ENCODE measurements at places on chromosomes 13 and 19.

- no peak for DNase-seq
Measured at GRCh38 chr19:40995355-40995754, 4.3 kb downstream of the CYP2B6 start.

GRCh38 chr19:29665826-29666577, 741 bp downstream of the PLEKHF1 start:
- DNase-seq, result no peak

GRCh38 chr13:60931858-60932546, 483.6 kb downstream of the PCDH20 start:
- DNase-seq, result no peak

DNA sequence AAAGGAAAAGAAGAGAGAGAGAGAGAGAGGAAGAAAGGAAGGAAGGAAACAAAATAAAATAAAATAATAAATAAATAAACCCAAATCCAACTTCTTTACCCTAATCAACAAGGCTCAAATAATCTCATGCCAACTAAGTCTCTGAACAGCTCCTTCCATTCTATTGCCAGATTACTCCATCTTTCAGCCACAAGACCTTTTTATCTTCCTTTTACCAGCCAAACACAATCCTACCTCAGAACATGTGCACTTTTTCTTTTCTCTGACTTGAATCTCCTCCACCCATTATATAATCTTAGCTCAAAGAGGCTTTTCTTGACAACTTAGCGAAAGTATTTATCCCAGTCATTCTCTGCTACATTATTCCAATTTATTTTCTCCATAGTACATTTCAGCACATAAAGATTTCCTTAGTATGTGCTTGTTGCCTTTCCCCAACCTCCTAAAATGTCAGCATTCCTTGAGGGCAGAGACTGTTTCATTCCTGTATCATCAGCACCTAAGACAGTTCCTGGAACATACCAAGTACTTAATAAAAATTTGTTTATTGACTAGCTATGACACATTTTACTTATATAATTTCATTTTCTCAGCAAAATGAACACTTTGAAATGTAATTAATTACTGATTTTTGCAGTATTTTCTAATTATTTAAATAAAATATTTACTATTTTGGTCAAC, 33.5 kb upstream of the USPL1 start:
- DNase-seq, result no peak

DNA sequence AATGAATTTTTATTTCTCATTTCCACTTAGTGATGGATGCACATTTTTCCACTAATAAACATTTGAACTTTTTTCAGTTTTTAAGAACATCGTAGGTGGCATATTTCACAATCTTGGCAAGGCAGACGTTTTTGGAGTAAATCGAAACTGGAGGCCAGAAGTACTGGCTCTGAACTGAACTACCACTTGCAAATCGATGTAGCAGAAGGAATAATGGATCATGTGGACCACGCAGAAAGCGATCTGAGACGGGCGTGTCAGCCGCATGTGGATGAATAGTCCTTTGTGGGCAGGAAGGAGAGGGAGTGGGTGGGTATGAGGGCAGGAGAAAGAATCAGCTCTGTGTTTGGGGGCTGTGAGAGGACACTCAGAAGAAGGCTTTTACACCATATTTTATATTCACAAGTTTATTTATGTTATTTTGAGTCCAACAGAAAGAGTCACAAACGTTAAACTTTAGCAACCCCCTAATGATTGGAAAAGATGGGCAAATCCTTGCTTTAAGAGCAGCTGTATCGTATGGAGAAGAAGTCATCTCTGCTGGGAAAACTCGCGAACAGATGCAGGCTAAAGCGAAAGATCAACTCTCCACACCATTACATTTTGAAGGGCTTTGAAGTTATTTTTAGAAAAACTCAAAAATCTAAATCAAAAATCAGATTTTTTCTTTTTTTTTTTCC, 90.5 kb downstream of the COL4A2 start:
- no peak for DNase-seq

DNA sequence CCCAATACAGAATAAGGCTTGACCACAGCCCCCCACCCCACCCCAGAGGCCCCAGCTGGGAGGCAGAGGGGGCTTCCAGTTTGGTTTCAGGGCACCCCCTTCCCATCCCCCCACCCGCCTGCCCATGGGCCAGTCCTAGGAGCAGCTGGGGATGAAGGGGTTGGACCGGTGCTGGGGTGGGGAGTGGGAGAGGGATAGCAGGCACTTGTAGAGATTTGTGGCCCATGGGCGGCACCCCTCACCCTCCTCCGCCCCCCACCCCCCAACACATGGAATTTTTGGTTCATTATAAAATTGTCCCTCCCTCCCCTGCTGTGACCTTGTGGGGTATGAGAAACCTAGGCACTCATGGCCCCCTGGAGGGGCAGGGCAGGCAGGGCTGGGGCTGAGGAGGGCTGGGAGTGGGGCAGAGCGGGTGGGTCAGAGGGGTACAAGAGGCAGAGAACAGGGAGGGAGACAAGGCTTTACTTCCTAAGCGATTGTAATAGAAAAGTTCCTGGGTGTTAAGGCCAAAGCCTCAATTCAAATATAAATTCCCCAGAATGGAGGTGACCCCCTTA, 5.3 kb upstream of the GSK3A start:
- no peak for DNase-seq

- no peak for DNase-seq
Measured at GRCh38 chr13:32001154-32001768, 30.3 kb upstream of the FRY start.

- DNase-seq, result no peak
Measured at GRCh38 chr13:110092831-110093247, 214.1 kb downstream of the COL4A1 start.

DNA sequence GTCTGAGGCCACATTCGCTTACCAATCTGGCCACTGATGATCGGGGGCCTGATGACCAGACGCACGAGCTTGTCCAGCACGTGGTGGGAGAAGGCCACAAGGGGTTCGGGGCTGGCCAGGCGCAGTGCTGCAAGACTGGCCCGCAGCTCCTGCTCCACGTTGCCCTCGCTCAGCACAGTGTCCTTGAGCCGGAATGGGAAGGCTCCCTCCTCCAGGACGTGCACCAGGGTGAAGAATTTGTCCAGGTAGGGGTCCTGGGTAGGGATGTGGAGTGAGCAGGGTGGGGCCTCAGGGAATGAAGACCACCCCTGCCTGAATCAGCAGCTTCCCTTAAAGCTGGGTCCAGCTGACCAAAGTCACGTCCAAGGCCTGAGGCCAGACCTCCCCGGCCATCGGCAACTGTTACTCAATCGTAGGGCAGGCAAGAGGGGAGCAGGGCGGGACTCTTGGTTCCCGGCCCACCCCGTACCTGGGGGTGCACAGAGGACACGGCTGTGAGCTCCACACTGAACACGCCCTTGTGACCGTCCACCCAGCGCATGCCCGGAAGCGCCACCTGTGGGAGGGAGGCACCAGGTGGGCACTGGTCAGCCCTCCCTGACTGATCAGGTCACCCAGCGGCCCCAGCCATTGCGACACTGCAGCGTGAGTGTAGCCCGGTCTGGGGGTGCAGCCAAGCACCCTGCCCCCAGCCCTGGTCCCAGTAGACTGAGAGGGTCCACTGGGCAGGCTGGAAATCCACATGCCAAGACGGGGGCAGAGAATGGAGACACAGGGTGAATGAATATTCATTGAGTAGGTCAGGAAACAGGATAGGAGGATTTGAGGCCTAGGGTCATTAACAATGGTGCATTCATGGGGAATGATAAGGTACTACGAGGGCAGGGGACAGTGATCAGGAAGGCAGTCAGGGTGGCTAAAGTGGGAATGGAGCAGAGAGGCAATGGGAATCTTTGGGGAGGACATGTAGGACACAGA, 2.8 kb upstream of the ANGPTL8 start:
- DNase-seq, result no peak

- no peak for DNase-seq
Measured at GRCh38 chr13:45198041-45198440, 2.8 kb downstream of the KCTD4 start.

- DNase-seq, result no peak
Measured at GRCh38 chr19:17584132-17584531, 28.7 kb downstream of the COLGALT1 start.

DNA sequence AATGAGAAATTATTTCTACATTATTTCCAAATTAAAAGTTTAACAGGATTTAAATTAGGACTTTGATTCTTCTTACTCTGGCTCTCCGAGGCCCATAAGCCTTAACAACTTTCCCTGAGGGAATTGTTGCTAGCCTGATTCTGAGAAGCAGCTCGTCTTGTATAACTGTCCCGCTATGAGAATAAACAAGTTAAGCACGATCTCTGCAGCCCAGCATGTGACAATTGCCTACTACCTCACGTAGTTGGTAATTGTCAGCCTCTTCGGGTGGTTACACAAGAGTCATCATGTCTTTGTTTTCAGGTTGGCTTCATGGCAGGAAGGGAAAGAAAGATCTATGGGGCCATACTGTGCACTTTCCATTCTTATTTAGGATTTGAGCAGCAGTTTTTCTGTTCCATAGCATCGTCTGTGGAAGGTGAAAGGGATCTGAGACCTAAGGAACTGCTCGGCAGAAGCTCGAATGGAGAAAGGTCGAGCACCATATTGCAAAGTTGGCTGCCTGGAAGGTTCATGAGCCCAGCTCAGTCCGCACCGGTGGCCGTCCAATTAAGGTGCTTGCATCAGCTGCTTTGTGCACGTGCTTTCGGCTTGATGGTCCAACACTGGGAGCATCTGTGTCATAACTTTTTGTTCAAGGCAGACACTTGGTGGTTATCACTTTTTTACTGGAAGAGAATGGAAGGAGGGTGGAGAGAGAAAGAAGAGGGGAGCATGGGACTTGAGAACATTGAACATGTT, 1.8 kb upstream of the STARD13 start:
- no peak for DNase-seq
